ENCODE measurements at places on chromosomes 1 and 21.

GRCh38 chr1:102185260-102185659 lies 188.5 kb upstream of the OLFM3 start:
- no peak for DNase-seq

- DNase-seq, result no peak
Measured at GRCh38 chr1:111602974-111603373, 16.6 kb upstream of the RAP1A start.

- DNase-seq, result no peak
Measured at GRCh38 chr21:41180752-41181151, 12.8 kb downstream of the BACE2 start.

DNA sequence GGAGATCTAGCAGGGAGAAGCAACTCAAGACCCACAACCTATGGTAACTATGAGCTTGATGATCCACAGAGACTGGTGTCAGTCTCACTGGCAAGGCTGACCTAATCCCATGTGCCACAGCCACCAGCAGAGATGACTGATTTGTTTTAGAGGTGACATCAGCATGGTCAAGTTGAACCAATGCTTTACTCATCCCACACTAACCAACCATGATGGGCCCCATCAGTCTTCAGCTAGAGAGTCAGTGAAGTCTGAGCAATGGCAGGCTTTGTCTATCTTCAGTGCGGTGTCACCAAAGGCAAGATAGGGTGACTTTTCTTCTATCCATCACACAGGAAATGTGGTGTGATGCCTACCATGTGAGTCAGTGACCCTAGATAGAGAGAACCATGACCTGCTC lies 1470.7 kb downstream of the NCAM2 start:
- no peak for DNase-seq

- DNase-seq, result no peak
Measured at GRCh38 chr1:151132335-151133017, 14.0 kb downstream of the SEMA6C start.

DNA sequence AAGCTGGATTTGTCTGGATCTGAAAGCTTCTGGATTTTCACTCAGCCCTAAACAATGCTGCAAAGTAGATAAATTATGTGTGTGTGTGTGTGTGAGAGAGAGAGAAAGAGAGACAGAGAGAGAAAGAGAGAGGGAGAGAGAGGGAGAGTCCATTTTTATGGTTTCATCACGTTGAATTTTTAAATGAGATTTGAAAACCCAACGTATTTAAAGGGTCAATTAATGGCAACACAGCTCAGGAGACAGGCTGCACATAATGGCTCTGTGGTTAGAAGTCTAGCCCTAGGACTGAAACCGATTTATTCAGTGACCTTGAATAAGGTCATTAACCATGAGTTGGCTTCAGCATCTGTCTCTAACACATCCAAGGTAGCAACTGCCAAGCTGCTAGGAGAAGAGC lies 35.3 kb upstream of the FMN2 start:
- DNase-seq, result no peak

- DNase-seq, result no peak
Measured at GRCh38 chr1:162210196-162210595, 140.7 kb downstream of the NOS1AP start.

- DNase-seq, result no peak
Measured at GRCh38 chr1:118918230-118918939, 69.8 kb downstream of the TBX15 start.

DNA sequence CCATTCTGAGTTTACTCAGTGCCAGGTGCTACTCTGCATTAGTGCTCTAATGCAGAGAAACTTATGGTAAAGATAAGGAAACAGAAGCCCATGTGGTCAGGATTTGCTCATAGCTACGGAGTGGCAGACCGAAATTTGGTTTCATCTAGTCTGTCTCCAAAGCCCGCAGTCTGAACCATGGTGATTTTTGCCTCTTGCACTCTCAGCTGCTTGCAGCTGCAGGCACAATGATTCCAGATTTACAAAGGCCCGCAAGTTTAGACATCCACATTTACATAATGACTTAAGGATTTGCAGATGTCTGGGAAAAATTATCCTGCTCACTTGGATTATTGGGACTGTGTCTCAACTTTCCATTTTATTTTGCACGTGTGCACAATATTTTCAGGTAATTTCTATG lies 161.3 kb upstream of the KCNJ6 start:
- no peak for DNase-seq

- no peak for DNase-seq
Measured at GRCh38 chr1:191615101-191615821, 543.0 kb upstream of the RGS18 start.

GRCh38 chr1:17709981-17710380 lies 45.2 kb upstream of the ACTL8 start:
- no peak for DNase-seq

Data from hematopoietic multipotent progenitor cell treated with erythropoietin and hydrocortisone succinate and interleukin-3 and kit ligand, for 4 days (in vitro differentiated cells).